ENCODE measurements at places on chromosomes 3 and 15. TPM values are rescaled to one million over a fixed set of nuclear protein-coding genes. Genes with fewer than 3 reads are reported as not detected.

Gene SAMD7
- not detected for total RNA-seq

Gene COL6A5
- 0.69 TPM for total RNA-seq

Gene CYP1A1
- 0.23 TPM for total RNA-seq

Gene EHD4
- 6.2 TPM for total RNA-seq

Gene MYO1E
- 13.8 TPM for total RNA-seq

Gene RBP2
- not detected for total RNA-seq

Gene NEK10
- total RNA-seq, result 58.8 TPM

Gene PLA2G4E
- not detected for total RNA-seq

Gene HDGFL3
- total RNA-seq, result 111 TPM

Gene MST1R
- 0.92 TPM for total RNA-seq

Gene CKMT1B
- 17.1 TPM for total RNA-seq

Gene GAP43
- total RNA-seq, result 418 TPM

Gene CCR3
- not detected for total RNA-seq

Gene LOXL1
- total RNA-seq, result 7.4 TPM

Gene TM6SF1
- total RNA-seq, result 5.8 TPM

Gene UNC13C
- 52.6 TPM for total RNA-seq

Gene NEO1
- 98.5 TPM for total RNA-seq

Gene STX19
- total RNA-seq, result not detected

Gene CPNE9
- total RNA-seq, result 12.7 TPM

Gene CFAP20DC
- total RNA-seq, result 3.2 TPM

Gene ZIC4
- 38.1 TPM for total RNA-seq

Gene PRRT3
- 9.9 TPM for total RNA-seq

Gene THRB
- 11.1 TPM for total RNA-seq

Gene DPPA2
- not detected for total RNA-seq

Gene MAP2K5
- 16.1 TPM for total RNA-seq

Gene NR2E3
- not detected for total RNA-seq

Gene SIDT1
- 19.6 TPM for total RNA-seq

Gene ADGRG7
- not detected for total RNA-seq

Gene ARHGEF3
- total RNA-seq, result 20.5 TPM

Gene DPH3
- total RNA-seq, result 37.1 TPM

Gene CCK
- 14.5 TPM for total RNA-seq

Gene FOXB1
- 2.1 TPM for total RNA-seq

Gene FBXO22
- total RNA-seq, result 20.3 TPM

Gene P2RY14
- 1.4 TPM for total RNA-seq

Gene WDR72
- 0.46 TPM for total RNA-seq

Gene SEMA7A
- 22.6 TPM for total RNA-seq

Gene DUOXA2
- not detected for total RNA-seq

Gene ZNF385D
- 36.7 TPM for total RNA-seq

Gene ARPIN
- 24.5 TPM for total RNA-seq

Gene EFHB
- 1.6 TPM for total RNA-seq

Gene NANOGP8
- 0.69 TPM for total RNA-seq

Gene NR1I2
- total RNA-seq, result 0.23 TPM

Gene ISL2
- not detected for total RNA-seq

Gene IGSF10
- 4.8 TPM for total RNA-seq

Gene SLC22A13
- 0.69 TPM for total RNA-seq

Gene PROS1
- 17.8 TPM for total RNA-seq

Gene KIF7
- 5.1 TPM for total RNA-seq

Gene SLC6A1
- 154 TPM for total RNA-seq

Gene SLITRK3
- 26.5 TPM for total RNA-seq

Gene ST8SIA2
- 61.8 TPM for total RNA-seq

Gene LRRC31
- total RNA-seq, result not detected

Gene ZNF660
- total RNA-seq, result 11.5 TPM

Gene TATDN2
- 39.4 TPM for total RNA-seq

Gene PEX5L
- 36.2 TPM for total RNA-seq

Gene MYH15
- total RNA-seq, result 1.2 TPM

Gene SENP8
- 6.0 TPM for total RNA-seq

Gene CADM2
- 172 TPM for total RNA-seq

Data from diencephalon (tissue), 1 donor.